ENCODE measurements at places on chromosomes 4 and X.

DNA sequence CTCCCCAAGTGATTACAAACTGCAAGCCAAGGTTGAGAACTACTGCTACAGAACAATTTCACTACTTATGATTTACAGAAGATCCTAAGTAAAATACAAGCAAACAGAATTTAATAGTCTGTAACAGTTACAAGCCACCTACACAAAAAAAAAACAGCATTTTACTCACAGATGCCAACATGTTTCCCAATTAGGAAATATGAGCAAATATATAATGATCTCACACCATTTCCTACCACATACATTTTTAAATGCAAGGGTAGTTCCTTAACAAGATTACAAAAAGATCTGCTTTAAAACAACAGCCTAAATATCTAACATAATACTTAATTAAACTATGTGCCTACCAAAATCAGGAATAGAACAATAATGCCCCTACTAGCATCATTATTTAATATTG lies 63.4 kb downstream of the EFHC2 start:
- DNase-seq, result no peak

- no peak for DNase-seq
These were observed 32.1 kb downstream of the TSPAN5 start for GRCh38 chr4:98626350-98626749.

- no peak for DNase-seq
These were observed 961 bp upstream of the NOCT start for GRCh38 chr4:139014371-139015268.

- no peak for DNase-seq
These were observed 48.8 kb downstream of the RBPJ start for GRCh38 chr4:26369581-26369980.

DNA sequence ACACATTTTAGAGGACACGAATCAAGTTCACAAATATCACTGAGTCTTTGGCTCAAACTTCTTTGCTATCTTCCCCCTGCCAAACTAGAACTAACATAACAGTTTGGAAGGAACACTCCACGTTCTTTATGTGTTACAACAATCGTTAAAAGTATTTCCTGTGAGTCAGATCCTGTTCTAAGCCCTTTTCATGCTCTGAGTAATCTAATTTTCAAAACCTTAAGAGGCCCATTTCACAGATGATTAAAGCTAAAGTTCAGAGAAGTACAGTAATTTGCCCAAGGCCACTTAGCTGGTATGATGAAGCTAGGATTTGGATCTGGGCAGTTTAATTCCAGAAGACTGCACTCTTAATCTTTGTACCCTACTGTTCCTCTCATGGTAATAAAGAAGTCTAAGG lies 854.4 kb upstream of the INTU start:
- no peak for DNase-seq

- DNase-seq, result no peak
These were observed 157.6 kb upstream of the C1QTNF7 start for GRCh38 chr4:15270201-15270600.

DNA sequence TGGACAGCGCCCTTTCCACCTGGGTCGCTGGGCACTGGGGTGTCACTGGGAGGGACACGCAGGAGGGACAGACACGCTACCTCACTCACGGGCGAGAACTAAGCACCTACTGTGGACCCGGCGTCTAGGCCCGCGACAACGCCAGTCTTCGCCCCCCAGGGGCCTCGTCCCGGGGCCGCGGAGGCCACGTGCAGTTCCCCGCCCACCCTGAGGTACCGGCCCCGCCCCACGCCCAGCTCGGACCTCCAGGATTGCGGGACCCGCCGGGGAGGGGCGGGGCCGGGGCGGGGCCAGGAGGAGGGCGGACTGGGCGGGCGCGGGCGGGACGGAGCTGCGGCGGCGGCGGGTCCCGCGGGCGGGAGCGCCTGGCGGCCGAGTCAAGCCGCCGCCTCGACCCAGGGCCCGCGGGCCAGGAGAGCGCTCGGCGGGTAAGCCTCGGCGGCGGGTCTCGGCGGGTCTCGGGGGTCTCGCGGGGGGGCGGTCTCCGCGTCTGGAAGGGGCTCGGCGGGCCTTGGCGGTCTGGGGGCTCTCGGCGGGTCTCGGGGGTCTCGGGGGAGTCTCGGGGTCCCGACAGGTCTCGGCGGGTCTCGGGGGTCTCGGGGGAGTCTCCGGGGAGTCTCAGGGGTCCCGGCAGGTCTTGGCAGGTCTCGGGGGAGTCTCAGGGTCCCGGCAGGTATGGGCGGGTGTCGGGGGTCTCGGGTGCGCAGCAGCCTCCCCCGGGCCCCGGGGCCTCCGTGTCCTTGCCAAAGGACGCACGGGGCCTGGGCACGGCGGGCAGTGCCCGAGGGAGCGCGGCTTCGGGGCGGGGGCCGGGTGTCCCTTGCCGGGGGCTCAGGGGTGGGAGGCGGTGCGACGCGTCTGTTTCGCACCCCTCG lies at the start of gene SH3BP2:
TSS of gene SH3BP2 (plus strand) at position 375 of the 875 bp plus-strand sequence. CDS start 27,533 bp downstream, outside the sequence.
- no peak for DNase-seq

GRCh38 chrX:7143941-7144525 lies 3.5 kb upstream of the STS start:
- no peak for DNase-seq
